Prostate gland (tissue), 2 donors: ENCODE measurements at places on chromosomes 1 and 21.

- no peak for DNase-seq
These were observed 1530.9 kb upstream of the TPTE start for GRCh38 chr21:8990326-8991087.

GRCh38 chr1:27306892-27307761 lies 14.8 kb upstream of the TMEM222 start:
- DNase-seq: no peak

- no peak for DNase-seq
These were observed 56.9 kb downstream of the ADAMTS5 start for GRCh38 chr21:26909972-26910371.

- DNase-seq: no peak
These were observed 26.8 kb downstream of the ELK4 start for GRCh38 chr1:205604825-205605505.
